Esophagus squamous epithelium (tissue), 5 donors: ENCODE measurements at places on chromosomes 6 and 20.

GRCh38 chr6:22294301-22294700 lies 2.5 kb downstream of the PRL start:
- DNase-seq, result no peak

GRCh38 chr20:1885254-1885653 lies 10.0 kb upstream of the SIRPA start:
- DNase-seq, result no peak

DNA sequence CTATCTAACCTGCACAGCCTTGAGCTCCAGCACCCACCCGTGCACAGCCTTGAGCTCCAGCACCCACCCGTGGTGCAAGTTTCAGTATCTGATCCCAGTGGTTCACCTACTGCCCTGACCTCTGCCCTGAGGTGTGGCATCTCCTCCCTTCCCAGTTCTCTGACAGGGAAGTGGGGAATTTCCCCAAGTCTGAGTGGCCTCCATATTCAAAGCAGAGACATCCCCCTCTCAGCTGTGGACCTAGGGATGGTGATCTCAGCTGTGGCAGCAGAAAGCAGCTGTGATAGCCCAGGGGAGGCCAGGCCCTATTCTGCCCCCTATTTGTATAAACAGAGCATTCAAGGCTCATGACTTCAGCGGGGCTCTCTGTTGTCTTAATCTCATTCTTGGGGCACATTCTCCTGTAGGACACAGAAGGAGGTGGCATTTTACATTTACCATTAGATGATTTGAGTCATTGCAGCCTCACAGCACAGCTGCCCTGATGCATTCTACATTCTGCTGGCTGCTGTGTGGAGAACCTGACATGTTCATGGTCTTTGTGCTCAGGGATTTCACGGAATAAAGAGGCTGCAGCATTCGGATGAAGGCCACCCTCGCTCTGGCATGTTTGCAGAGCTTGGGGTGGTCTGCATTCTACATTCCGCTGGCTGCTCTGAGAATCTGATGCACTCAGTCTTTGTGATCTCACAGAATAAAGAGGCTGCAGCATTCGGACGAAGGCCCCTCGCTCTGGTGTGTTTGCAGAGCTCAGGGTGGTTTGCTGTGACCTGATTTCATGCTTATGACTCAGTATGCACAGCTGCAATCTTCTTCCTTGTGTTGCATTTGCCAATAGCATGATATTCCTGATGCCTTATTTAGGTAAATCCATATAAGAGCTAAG lies 16.9 kb downstream of the GPR31 start:
- DNase-seq, result no peak

DNA sequence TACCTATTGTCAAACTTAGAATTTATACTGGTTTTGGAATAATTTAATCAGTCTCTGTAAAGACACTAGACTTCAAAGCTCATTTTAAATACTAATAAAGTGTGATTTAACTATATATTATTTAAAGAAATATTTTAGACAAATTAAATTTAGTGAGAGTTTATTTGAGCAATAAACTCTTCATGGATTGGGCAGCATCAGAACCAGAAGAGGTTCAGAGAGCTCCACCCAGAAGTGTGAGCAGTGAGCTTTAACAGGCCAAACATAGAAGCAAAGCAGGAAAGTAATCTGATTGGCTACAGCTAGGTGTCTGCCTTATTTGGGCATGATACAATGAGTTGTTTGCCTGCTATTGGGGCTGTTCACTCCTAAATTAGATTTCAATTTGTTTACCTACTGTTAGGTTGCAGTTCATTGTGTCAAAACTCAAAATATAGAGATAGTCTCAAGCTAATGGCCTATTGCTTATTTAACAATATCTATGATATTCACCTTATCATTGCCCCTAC lies 355.1 kb upstream of the RNF217 start:
- DNase-seq, result no peak
